ENCODE measurements at places on chromosomes 2 and 18.

GRCh38 chr18:46736135-46736534, 20.7 kb downstream of the ST8SIA5 start:
- DNase-seq, result no peak

- no peak for DNase-seq
Measured at GRCh38 chr2:62939735-62940491, 110.7 kb upstream of the OTX1 start.

DNA sequence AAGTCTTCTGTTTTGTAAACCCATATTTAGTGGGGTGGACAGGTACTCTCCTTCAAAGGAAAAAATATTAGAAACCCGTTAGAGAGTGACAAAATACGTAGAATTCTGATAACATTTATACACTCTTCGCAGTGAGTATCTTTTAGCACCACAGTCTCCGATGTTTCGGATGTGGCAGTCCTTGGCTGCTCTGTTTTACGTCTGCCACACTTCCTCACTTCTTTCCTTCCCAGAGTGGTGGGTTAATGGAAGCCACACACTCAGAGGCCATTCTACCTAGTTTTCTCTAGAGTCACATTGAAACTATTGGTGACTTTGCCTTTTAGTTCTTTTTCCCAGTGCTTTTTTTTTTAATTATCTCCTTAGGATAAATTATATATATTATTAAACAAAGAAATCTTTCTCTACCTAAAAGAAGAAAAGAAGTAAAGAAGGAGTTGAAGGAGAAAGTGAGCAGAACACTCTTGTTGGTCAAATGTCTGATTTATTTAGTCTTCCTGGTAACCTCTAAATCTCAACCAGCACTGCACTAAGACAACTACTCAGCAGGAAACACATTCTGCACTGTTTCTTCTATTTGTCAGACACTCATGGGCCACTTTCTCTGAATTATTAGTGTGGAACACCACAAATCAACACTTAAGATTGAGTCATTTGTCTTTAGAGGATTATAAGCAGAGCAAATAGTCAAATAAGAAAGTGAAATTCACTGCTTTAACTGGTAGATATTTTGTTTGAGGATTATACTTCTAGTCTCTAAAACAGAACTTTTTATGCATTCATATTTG, 451.3 kb upstream of the TMEFF2 start:
- DNase-seq, result no peak

DNA sequence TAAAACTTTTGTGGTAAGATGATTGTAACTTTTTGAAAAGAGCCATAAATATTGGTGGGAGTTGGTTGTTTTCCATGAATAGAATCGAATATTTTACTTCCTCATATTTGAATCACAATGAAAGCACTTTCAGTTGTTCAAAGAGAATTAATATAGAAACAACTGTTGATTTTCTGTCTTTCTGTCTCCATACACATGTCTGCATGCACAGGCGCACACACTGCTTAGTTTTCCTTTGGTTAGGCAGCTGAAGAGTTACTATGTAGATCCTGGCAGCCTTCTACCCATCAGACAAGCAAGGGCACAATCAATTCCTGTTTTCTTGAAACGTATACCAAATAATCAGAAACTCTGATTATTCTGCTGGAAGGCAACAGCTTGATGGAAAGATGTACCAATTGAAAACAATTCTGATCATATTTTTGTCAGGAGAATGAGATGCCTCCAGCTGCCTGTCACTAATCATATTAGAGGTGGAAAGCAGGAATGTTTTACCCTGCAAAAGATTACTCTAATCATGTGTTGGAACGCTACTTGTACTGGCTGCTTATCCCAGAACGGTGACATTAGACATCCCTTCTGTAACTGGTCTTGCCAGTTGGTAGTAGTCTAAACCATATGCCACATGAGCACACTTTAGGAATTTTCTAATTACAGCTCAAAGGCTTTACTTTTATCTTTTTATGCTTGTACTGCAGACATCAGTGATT, 24.0 kb downstream of the SPATS2L start:
- DNase-seq, result no peak

DNA sequence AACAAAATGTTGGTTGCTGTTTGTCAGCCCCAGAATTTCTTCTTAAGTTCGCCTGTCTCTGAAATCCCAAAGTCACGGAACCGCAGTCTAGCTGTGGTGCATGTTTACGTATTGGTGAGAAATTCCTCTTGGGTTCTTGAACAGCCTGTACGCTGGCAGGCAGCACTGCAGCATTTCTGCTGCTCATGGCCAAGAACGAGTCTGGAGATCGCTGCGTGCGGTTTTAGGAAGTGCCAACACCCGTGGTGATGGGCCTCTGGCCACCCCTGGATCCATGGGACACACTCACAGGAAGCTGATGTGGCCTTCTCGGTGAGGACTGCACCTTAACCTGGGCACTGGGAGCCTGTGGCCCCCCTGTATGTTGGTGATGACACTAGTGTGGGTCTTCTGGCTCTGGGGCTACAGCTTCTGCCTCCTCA, 23.7 kb downstream of the ASB1 start:
- no peak for DNase-seq

- DNase-seq, result peak; percentile 31
Measured at GRCh38 chr18:62716619-62717168, 1.4 kb downstream of the PHLPP1 start.

DNA sequence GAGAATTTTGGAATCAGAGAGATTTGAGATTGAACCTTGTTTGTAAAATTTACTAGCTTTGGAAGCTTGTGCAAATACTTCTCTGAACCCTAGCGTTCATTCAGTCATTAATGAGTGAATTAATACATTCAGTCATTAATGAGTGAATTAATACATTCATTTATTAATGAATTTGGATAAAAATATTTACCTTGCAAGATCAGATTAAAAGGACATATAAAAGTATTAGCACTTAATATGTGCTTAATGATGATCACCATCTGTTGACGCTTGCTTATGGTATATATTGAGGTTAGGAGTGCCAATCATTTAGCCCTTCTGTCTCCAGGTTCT, 26.9 kb downstream of the EML4 start:
- no peak for DNase-seq

DNA sequence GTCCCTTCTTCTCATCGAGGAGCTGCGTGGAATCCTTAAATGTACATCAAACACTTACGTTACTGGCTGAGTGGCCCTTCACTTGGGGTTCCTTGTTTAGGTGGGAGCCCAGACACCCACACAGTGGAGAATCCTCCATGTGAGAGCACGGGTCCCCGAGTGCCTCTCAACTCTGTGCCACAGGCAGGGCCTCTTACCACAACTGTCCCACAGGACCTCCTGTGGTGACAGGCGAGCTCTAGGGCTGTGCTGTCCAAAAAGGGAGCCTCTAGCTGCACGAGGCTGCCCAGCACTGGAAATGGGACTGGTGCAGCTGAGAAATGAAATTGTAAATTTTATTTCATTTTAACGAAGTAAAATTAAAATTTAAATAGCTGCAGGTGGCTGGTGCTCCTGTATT, 145.7 kb downstream of the DYSF start:
- no peak for DNase-seq

DNA sequence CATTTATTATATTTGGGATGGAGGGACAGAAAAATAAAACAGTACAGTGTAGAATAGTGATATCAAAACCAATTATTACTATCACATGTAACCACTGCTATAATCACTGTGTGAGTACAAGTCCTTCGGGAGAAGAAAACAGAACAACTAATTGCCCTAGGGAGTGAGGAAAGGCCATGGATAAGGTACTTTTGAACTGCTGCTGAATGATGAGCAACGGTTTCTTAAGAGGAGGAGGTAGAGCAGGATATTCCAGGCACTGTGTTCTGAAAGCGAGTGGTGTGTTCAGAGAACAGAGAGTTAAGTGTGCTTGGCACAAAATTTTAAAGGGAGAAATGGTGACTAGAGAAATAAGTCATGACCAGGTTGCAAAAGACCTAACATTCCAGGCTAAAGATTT, 134.2 kb downstream of the CALCRL start:
- DNase-seq, result no peak

- DNase-seq, result no peak
Measured at GRCh38 chr2:191382801-191383200, 137.6 kb downstream of the MYO1B start.

- DNase-seq, result no peak
Measured at GRCh38 chr2:16186661-16187481, 246.5 kb downstream of the MYCN start.

GRCh38 chr2:233428008-233428407, 73.7 kb downstream of the DGKD start:
- no peak for DNase-seq

- no peak for DNase-seq
Measured at GRCh38 chr2:128306931-128307460, 11.7 kb downstream of the HS6ST1 start.

GRCh38 chr2:128642316-128642715, 323.6 kb upstream of the HS6ST1 start:
- no peak for DNase-seq

GRCh38 chr2:73979686-73980085, 5.0 kb upstream of the TET3 start:
- no peak for DNase-seq

- DNase-seq, result no peak
Measured at GRCh38 chr18:48030616-48031480, 100.4 kb upstream of the SMAD2 start.

GRCh38 chr2:225493420-225494099, 94.0 kb downstream of the NYAP2 start:
- no peak for DNase-seq

DNA sequence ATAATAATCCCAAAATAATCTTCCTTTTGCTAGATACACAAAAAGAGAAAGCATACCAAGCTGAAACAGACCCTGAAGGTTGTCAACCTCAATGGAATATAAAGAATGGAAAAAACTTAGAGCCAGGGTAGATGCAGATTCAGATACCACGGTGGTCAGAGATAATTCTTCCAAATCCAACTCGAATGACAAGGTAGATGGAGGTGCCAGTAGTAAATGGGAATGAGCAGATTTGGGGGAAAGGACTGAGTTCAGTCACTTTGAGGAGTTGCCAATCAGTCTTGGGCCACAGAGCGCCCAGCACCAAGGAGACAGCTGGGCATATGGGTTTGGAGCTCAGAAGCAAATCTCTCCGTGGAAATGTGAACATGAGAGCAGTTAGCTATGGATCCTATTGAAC, 3.4 kb upstream of the CHMP1B start:
- no peak for DNase-seq

- DNase-seq, result no peak
Measured at GRCh38 chr18:69664399-69664798, 263.7 kb downstream of the DOK6 start.

DNA sequence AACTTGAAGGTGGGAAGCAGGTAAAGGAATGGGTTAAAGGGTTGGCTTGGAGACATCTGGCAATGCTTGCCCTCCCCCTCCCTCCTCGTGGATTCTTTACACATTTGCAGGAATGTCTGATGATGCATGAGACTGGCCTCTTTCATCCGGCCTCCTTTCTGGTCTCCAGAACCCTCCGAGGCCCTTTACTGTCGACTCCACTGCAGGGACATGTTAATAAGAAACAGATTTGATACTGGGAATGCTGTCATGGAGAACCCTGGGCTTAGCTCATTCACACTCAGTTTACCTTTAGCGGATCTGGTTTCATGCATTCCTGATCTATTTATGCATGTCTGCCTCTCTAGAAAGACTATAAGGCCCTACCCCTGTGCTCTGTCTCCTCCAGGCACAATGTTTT, 238.7 kb downstream of the TGIF1 start:
- no peak for DNase-seq

DNA sequence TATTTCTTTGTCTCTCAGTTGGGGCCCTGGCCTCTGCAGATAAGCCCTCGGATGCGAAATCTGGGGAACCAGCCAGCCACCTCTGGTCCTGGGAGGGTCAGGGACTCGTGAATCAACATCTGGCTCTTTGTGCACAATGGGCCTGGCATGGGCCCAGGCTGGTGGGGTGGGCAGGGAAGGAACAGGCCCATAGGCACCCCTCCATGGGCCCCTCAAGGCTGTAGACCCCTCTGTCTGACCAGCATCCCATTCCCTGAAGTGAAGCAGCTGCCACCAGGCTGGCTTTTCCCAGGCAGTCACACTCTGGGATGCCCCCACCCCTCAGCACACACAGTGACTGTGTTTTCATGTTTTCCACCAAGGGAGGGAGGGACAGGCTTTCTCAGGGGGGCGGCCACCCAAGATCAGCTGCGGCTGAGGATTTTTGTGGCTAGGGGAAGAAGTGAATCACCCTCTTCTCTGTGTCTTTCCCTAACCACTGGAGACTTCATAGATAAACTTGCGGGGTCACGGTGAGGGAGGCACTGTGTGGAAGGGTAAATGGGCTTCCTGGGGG, 166.0 kb downstream of the AGAP1 start:
- DNase-seq, result no peak

- DNase-seq, result no peak
Measured at GRCh38 chr2:157900684-157901083, 24.6 kb upstream of the ACVR1 start.

DNA sequence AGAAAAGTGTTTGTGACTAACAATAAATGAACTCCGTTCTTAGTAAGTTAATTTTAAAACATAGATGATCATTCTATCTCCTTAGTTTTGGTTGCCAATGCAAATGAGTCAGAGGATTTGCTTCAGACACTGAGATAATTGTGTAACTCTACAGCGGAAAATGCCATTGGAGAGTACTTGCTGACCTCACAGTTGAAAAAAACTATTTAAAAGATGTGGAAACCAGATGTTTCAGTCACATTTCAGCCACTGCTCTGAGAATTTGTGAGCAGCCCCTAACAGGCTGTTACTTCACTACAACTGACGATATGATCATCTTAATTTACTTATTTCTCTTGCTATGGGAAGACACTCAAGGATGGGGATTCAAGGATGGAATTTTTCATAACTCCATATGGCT, at the start of gene TNFAIP6:
Gene TNFAIP6, plus strand, starts transcription at position 234 of the 400 bp plus-strand sequence. Its CDS starts 75 bp downstream, at position 309.
- no peak for DNase-seq

DNA sequence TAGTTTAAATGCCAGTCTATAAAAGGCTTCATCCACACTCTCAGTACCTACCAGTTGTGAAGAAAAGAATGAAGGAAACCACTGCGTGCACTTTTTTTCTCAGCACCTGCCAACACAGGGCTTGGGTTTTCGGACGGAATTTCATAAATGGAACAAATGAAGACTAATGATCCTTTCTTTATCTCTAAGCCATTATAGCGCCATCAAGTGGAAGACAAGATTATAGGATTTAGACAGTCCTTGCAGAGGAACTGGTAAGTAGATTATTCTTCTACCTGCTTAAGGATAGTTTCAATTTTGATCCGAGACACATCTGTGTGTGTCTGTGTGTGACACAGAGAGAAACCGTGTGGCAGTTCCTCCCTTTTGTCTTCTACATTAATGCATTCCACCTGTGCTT, 245.6 kb downstream of the NRXN1 start:
- DNase-seq, result no peak

DNA sequence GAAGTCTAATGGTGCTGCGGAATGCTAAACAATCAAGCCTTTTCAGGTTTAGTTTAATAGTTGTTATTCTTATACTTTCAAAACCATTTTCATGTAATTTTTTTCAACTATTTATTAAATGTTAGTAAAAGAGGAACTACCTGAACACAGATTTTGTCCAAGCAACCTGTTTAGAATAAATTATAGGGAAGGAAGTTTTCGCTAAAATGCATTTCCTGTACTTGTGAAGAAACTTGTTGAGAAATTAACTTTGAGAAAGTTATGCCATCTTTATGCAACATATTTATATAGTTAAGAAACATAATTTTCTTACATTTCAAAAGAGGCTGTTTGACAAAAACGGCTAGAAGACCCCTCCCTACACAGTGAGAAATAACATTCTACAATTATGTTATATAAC, 16.6 kb downstream of the MAP4K4 start:
- DNase-seq, result no peak
